ENCODE measurements at places on chromosomes 5 and 9. TPM values are rescaled to one million over a fixed set of nuclear protein-coding genes. Genes with fewer than 3 reads are reported as not detected.
A peak's percentile ranks its signal among the peaks of the same experiment; 100 is the strongest.

Gene NMUR2
- total RNA-seq = not detected

Gene GFI1B
- not detected for total RNA-seq

Gene MCTP1
- total RNA-seq = 45.9 TPM

Gene PCA3
- total RNA-seq = not detected

Gene CENPK
- 7.0 TPM for total RNA-seq

Gene TMEM252
- not detected for total RNA-seq

Gene IFNW1
- not detected for total RNA-seq

Gene PCSK1
- 0.48 TPM for total RNA-seq

Gene CA9
- total RNA-seq = not detected

Gene SOHLH1
- total RNA-seq = not detected

GRCh38 chr9:4139196-4139595, 160.7 kb downstream of the GLIS3 start:
- H3K4me1 ChIP-seq = peaks cover 40% of the 10 kb centered on the region
- no peak for DNase-seq
- no peaks in the 10 kb centered on the region for H3K36me3 ChIP-seq
- peak overlapping the region; percentile 91 for H3K27ac ChIP-seq
- no peak overlapping the region for H3K4me3 ChIP-seq

GRCh38 chr5:60274747-60275146, 381.2 kb upstream of the PDE4D start:
- no peaks in the 10 kb centered on the region for H3K4me1 ChIP-seq
- H3K27ac ChIP-seq = no peak overlapping the region

DNA sequence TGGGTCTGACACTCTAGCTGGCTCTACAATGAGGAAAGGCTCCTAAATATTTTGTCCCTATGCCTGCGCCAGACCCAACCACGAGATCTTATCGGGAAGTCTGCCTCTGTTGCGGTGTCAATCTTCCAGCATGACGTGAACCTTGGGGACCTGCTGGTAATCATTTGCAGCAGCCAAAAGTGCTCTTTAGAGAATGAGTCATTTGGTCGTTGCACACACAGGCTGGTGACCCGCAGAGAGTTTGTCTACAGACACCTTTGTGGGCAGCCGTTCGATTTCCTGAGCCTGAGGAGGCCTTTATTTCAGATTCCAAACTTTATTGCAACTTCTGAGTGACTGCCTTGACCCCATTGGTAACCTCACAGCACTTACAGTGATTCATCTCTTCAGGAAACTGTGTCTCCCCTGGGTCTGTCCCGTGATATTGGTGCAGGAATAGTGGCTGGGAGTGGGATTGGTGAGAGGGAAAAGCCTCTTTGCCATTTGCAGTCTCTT, 326.1 kb downstream of the NSG2 start:
- H3K27me3 ChIP-seq = peaks cover 3% of the 10 kb centered on the region
- peak overlapping the region; percentile 40 for H3K27ac ChIP-seq
- H3K36me3 ChIP-seq = no peaks in the 10 kb centered on the region
- peaks cover 21% of the 10 kb centered on the region for H3K4me1 ChIP-seq

GRCh38 chr5:167485061-167485774, 806.2 kb upstream of the WWC1 start:
- H3K4me1 ChIP-seq = peaks cover 4% of the 10 kb centered on the region
- no peak overlapping the region for H3K27ac ChIP-seq
- H3K27me3 ChIP-seq = no peaks in the 10 kb centered on the region
- no peaks in the 10 kb centered on the region for H3K36me3 ChIP-seq
- no peak overlapping the region for H3K4me3 ChIP-seq

DNA sequence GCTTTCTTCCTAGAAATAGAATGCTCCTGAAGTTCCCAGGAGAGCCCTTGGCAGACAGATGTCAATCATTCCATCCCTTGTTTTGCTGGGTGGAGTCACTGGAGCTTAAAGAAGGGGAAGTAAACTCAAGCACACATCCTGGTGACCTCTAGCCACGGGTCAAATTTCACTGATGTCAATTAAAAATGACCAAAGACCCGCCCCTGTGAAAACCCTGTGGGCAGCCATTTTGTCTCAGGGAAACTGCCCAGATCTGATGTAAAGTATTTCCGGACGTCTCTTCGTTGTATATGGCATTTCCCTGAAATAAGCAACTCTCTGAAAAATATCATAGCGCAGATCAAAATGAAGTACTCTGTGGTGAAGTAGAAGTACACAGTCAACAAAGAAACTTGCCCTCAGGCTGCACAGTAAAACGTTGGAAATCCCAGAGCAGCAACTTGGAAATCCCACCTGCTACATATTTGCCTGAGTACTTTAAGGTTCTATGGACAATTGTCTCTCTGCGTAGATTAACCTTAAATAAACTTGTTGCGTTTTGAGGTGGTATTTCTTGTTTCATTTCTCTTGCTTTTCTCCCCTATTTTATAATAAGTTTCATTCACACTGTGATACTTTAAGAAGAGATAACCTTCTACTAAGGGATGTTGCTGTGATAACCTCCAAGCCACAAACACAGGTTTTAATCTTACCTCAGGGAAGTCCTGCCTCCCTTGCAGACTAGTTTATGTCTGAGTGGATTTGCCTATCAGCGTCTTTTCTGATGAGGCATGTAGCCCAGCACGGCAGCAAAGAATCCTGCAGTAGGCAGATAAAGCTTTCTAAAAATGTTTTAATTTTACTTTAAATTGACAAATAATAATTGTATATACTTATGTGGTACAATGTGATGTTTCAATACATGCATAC, 60.9 kb upstream of the PIP5K1B start:
- H3K36me3 ChIP-seq = no peaks in the 10 kb centered on the region
- no peak overlapping the region for H3K4me3 ChIP-seq
- H3K27me3 ChIP-seq = no peaks in the 10 kb centered on the region
- H3K4me1 ChIP-seq = no peaks in the 10 kb centered on the region

GRCh38 chr5:17448877-17449276, 49.2 kb upstream of the TAF11L2 start:
- no peak overlapping the region for H3K4me3 ChIP-seq
- no peaks in the 10 kb centered on the region for H3K27me3 ChIP-seq
- peaks cover 10% of the 10 kb centered on the region for H3K4me1 ChIP-seq
- no peak overlapping the region for H3K27ac ChIP-seq
- DNase-seq = peak; percentile 19

GRCh38 chr5:3508395-3508794, 87.2 kb upstream of the IRX1 start:
- no peaks in the 10 kb centered on the region for H3K36me3 ChIP-seq
- H3K4me3 ChIP-seq = no peak overlapping the region
- no peak for DNase-seq
- no peaks in the 10 kb centered on the region for H3K27me3 ChIP-seq

DNA sequence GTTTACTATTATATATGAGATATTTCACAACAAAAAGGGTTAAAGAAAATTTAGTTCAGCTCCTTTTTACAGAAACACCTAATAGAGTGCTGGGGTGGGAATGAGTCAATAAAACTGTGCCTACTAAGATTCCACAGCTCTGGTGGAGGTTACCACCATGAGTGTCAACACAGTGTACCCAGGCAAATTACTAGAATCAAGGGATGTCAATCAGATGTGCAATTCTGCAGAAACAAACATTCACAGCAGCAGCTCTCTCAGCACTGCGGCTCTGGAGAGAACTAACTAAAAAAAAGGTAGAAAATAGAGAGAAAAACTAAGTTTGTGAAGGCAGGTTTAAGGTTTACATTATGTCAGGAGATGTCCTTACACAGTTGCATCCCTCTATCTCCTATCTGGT, 1313.0 kb downstream of the MAT2B start:
- no peaks in the 10 kb centered on the region for H3K4me1 ChIP-seq
- DNase-seq = no peak
- no peak overlapping the region for H3K27ac ChIP-seq
- H3K36me3 ChIP-seq = no peaks in the 10 kb centered on the region
- no peak overlapping the region for H3K4me3 ChIP-seq
- no peaks in the 10 kb centered on the region for H3K27me3 ChIP-seq

DNA sequence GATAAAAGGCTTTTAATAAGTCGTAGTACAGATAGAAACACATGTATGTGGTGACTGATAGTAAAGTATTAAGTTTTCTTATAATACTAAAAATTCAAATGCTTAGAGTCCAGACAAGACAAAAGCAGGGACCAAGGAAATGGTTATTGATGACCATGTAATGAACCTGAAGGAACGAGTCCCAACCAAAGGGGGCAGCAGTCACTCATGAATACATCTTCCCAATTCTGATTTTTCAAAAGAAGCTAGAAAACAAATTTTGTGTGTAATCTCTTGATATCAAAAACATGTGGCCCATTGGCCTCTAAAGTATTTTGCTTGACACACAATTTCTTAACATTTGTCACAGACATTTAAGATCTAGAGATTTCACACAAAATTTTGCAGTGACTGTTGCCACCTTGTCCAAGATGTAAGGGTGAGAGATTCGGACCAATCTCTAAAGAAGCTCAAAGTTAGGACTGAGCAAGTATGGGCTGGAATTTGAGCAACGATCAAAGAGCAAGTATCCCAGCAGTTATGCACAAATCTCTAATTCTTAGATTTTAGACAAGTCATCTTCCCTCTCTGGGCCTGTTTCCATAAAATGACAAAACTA, 66.8 kb downstream of the ARL15 start:
- no peak overlapping the region for H3K27ac ChIP-seq
- DNase-seq = peak; percentile 15
- no peaks in the 10 kb centered on the region for H3K36me3 ChIP-seq
- H3K4me3 ChIP-seq = no peak overlapping the region

- no peak overlapping the region for H3K4me3 ChIP-seq
- H3K27ac ChIP-seq = no peak overlapping the region
- no peaks in the 10 kb centered on the region for H3K36me3 ChIP-seq
- DNase-seq = no peak
- H3K4me1 ChIP-seq = no peaks in the 10 kb centered on the region
Measured at GRCh38 chr5:21663082-21663481, 1190.1 kb downstream of the CDH12 start.

DNA sequence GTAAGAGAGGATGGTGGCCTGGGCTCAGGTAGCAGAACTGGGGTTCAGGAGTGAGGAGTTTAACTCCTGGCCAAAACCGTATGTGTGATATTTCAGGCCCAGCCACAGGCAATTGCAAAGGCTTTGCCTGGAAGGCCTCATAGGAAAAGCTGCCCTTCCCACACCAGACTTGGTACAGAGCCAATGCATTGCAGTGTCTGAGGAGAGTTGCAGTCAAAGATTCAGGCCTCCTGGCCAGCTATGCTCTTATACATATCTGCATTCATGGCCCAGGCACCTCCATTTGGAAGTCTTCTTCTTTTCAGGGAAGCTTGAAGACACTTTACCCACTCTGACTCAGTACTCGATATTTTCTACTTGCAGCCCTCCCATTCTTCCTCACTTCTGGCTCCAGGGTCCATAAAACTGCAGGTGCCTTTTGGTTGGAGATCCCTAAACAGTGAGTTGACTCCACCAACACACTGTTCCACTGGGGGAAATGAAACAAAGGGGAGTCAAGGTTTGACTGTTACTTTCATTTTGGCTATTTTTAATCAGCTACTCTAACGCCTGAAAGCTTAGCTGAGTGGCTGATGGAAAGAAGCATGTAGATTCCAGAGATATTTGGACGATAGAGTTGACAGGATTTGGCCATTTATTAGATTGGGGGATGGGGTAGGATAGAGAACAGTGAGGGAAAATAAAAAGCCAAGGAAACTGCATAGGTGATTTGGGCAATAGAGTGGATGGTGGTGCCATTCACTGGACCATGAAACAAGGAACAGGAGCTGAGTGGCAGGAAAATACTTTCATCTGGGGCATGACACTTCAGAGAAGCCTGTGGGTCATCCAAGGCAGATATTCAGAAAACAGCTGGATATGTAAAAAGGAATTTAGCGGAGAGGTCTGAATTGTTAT, 30.6 kb upstream of the IL33 start:
- H3K27me3 ChIP-seq = no peaks in the 10 kb centered on the region
- no peaks in the 10 kb centered on the region for H3K4me1 ChIP-seq
- DNase-seq = peak; percentile 27
- no peak overlapping the region for H3K27ac ChIP-seq
- no peaks in the 10 kb centered on the region for H3K36me3 ChIP-seq
- no peak overlapping the region for H3K4me3 ChIP-seq

GRCh38 chr5:3365501-3366215, 230.0 kb upstream of the IRX1 start:
- H3K27me3 ChIP-seq = no peaks in the 10 kb centered on the region
- no peak overlapping the region for H3K27ac ChIP-seq
- no peak for DNase-seq
- H3K4me1 ChIP-seq = no peaks in the 10 kb centered on the region
- no peaks in the 10 kb centered on the region for H3K36me3 ChIP-seq

DNA sequence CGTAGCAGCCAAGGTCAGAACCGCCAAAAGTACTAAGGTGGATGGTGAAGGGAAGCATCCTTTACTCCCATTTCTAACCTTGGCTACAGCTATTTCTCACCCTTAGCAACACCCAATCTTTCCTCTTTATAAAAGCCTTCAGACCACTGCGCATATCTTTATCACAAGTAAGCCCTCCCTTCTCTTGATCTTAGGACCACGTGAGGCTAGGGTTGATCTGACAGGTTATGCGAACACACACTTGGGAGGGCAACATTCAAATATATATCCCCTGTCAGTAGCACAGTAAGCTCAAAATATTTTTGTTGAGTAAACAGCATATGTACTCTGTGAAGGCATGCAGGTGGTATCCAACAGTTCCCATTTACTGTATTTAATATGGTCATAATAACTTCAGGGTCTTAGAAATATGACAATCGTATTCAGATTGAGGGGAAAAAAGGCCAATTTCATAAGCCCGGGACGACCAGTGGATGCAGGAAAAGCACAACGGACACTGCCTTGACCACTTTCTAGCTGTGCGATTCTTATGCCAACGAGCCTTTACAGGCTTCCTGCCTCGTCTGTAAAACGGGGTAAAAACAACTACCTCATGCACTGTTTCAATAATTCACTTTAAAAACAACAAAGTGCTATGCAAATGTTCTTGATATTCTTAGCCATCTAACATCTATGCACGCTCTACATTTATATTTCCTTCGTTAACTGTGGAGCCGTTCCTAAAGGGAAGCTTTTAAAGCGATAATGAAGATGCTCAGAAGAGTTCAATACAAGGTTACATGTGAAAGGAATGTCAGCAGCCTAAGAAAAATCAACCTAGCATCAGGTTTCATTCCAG, 1.3 kb downstream of the ARSB start:
- peak overlapping the region; percentile 89 for H3K27ac ChIP-seq
- H3K27me3 ChIP-seq = no peaks in the 10 kb centered on the region
- peak overlapping the region; percentile 85 for H3K4me3 ChIP-seq
- no peaks in the 10 kb centered on the region for H3K36me3 ChIP-seq
- peaks cover 23% of the 10 kb centered on the region for H3K4me1 ChIP-seq

- H3K27ac ChIP-seq = peak overlapping the region; percentile 19
- H3K4me3 ChIP-seq = peak overlapping the region; percentile 83
- no peak for DNase-seq
- peaks cover 17% of the 10 kb centered on the region for H3K4me1 ChIP-seq
- peaks cover 6% of the 10 kb centered on the region for H3K36me3 ChIP-seq
- H3K27me3 ChIP-seq = no peaks in the 10 kb centered on the region
Measured at GRCh38 chr5:141651728-141652105, 499 bp upstream of the FCHSD1 start.
